Endothelial cell (in vitro differentiated cells): ENCODE measurements at places on chromosomes 1 and 21. TPM values are rescaled to one million over a fixed set of nuclear protein-coding genes. Genes with fewer than 3 reads are reported as not detected.

The PTGS2 gene
- total RNA-seq, result 22.2 TPM

DNA sequence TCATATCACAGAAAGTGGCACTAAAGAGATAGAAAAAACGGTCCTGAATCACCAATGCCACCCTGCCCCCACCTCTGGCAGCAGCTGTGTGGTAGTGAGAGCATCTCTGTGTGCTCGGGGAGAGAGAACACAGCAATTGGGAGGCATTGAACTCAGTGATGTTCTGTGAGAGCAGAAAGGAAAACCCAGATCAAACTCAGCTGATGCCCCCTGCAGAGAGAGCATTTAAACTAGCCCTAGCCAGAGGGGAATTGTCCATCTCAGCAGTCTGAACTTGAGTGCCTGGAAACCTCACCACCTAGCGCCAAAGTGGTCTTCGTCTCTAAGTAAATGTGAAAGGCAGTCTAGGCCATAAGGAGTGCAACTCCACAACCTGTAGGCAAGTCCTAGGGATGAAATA lies 21.3 kb downstream of the SLC44A5 start:
- H3K36me3 ChIP-seq, result no peaks in the 10 kb centered on the region
- no peaks in the 10 kb centered on the region for H3K27me3 ChIP-seq
- no peaks in the 10 kb centered on the region for H3K4me1 ChIP-seq
- DNase-seq, result no peak

The BTG2 gene
- 80.0 TPM for total RNA-seq

The SPOCD1 gene
- 1.5 TPM for total RNA-seq

DNA sequence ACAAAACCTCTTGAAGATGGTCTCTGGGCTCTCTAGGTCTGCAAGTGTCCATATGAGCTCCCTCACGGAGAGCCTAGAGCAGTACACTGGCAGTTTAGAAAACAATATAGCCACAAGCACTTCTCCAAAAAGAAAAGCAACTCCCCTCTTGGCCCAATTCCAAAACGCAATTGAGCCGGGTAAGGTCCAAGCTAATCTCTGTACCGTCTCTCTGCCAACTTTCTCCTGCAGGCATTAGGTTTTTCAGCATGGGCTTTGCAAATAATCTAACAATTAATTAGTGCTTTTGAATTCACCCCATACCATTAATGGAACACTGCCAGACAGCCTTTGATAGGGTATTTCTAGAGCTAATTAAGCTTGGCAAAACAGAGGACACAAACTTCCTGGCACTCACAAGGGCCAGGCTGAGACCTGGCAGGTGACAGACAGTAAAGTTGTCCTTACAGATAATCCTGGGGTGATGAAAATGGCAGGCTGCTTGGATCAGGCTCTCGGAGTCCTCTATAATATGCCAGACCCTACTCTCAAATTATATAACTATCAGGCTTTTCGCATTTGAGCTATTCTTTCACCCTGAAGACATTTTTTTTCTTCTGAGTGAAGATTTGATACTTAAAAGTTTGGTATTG lies 39.8 kb downstream of the TGFBR3 start:
- H3K4me1 ChIP-seq, result no peaks in the 10 kb centered on the region
- no peaks in the 10 kb centered on the region for H3K36me3 ChIP-seq
- no peak for DNase-seq
- H3K27ac ChIP-seq, result no peak overlapping the region
- H3K27me3 ChIP-seq, result peaks cover 1% of the 10 kb centered on the region

DNA sequence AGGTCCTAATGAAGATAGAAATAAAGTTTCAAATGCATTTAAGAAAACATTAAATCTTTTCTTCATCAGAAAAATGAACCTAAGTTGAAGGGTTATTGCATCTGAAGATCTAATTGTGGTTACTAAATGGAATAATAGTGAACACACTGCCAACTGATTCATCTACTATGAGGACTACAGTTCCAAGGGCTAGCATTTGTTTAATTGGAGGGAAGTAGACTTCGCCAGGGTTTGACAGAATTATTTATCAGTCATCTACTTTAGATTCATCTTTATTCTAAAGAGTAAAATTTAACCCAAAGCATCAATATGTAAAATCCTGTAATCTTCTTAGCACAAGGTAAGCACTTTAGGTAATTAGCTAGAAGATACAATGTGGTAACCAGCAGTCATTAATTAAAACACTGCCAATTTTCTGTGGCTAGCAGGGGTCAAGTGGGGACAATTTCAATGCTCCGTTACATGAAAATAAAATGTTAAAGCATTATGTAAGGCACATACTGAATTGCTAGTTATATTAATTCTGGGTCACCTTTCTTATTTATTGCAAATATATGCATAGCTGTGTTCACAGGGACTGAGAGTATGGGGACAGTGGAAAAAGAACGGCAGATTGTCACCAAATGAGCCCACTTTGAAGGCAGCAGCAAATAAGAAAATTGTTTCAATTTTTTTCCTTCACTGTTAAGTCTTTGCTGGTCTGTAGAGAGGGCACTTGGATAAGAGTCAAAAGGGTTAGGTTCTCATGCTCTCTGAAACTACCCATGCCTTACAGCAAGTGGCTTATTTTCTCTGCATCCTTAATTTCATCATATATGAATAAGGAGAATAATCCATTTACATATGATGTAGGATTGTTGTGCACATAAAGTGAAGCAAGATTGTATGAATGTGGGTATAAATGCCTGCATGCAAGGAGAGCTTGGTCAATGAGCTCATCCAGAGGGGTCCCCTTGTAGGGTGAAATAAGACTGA lies 416.0 kb downstream of the PCP4 start:
- peaks cover 8% of the 10 kb centered on the region for H3K36me3 ChIP-seq
- no peaks in the 10 kb centered on the region for H3K4me1 ChIP-seq
- no peak for DNase-seq
- no peak overlapping the region for H3K27ac ChIP-seq
- peaks cover 6% of the 10 kb centered on the region for H3K27me3 ChIP-seq

DNA sequence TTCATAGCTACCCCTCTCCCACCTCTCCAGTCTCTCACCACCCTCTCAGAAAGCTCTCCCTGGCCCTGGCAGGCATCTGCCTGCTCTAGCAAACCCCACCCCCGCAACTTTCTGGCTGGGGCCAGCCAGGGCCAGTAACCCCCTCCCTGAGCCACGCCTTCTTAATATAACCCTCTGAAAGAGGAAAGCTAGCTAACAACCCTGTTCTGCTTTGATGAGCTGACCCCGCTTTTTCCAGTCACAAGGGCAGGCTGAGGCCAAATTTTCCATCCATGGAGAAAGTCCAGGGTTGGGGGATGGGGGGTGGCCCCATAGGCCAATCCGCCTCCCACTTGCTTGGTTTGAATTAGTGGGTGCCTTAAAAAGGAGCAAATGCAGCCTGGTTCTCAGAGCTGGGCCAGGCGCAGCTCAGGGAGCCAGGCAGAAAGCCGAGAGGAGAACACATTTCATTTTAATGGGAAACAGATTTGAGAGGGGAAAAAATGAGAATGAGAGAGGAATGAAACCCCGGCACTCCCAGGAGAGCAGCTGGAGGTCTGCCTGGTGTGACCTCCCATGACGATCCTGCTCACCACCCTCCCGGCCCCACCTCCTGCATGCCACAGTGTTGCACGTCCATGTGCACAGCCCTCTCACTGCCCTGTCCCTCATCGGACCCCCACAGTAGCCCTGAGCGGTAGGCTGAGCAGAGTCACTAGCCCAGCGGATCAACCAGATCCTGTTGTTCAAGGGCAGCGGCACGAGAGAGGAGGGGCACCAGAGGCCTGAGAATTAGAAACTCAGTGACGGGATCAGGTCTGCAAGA lies 62.3 kb downstream of the OPTC start:
- peaks cover 3% of the 10 kb centered on the region for H3K4me1 ChIP-seq
- H3K27me3 ChIP-seq, result no peaks in the 10 kb centered on the region
- no peak for DNase-seq
- H3K36me3 ChIP-seq, result peaks cover 4% of the 10 kb centered on the region

- no peak overlapping the region for H3K27ac ChIP-seq
- no peaks in the 10 kb centered on the region for H3K27me3 ChIP-seq
- no peak for DNase-seq
- H3K36me3 ChIP-seq, result no peaks in the 10 kb centered on the region
- no peaks in the 10 kb centered on the region for H3K4me1 ChIP-seq
These were observed 15.4 kb upstream of the CYYR1 start for GRCh38 chr21:26588446-26588845.

DNA sequence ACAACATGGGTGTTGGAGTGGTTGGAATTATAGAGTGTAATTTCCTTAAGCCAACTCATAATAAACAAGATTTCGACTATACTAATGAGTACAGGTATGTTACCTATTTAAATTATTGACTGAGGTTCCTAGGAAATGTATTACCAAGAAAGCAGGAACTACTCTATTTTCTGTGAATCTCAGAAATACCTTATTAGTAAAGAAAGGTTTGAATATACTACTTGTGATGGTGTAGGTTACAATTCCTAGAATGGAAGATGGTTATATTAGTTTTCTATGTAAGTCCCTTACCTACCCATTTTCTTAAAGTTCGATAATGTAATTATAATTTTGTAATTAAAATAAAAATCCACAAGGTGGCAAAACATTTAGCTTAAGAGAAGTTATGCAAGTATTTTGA lies 29.3 kb downstream of the MORC3 start:
- no peak overlapping the region for H3K4me3 ChIP-seq
- no peak overlapping the region for H3K27ac ChIP-seq
- peaks cover 28% of the 10 kb centered on the region for H3K36me3 ChIP-seq
- DNase-seq, result no peak
- H3K27me3 ChIP-seq, result no peaks in the 10 kb centered on the region

DNA sequence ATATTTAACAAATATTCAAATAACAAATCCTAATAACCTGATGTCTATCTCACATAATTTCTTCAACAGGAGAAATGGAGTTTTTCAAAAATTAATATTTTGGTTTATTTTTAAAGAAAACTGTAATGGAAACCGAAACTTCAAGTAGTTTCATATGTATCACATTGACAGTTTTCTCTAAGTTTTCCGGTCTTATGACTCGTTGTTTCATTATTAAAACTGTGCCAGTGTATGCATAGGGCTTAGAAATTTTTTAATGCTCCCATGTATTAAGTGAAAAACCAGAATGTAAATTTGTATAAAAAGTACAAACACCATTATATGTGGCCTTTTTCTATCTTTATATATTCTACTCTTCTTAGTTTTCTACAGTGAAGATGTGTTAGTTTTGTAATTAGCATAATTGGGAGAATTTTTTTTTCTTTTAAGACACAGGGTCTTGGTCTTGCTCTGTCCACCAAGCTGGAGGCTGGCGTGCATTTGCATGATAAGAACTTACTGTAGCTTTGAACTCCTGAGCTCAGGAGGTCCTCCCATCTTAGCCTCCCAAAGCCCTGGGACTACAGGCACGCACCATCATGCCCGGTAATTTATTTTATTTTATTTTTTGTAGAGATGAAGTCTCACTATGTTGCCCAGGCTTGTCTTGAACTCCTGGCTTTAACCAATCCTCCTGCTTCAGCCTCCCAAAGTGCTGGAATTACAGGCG lies 43.9 kb upstream of the SAMSN1 start:
- no peak overlapping the region for H3K27ac ChIP-seq
- H3K27me3 ChIP-seq, result no peaks in the 10 kb centered on the region
- peaks cover 4% of the 10 kb centered on the region for H3K36me3 ChIP-seq
- no peak overlapping the region for H3K4me3 ChIP-seq
- no peak for DNase-seq

The AGRN gene
- 374 TPM for total RNA-seq

DNA sequence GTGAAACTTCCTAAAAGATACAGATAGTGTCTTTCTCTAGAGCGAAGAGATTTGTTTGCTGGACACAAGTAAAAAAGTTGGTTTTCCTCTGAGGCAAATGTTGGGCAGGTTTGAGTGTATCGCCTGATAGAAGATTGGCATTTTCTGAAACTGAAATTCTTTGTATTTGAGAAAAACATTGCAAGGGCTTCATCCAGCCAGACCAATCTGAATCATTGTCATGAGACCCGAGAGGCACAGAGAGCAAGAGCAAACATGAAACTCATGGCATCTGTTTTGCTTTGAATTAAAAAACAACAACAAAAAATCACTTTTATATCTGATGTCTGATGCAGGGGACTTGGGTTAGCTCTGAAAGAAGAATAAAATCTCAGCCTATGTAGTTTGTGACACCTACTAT lies 379.3 kb upstream of the NCAM2 start:
- no peak overlapping the region for H3K4me3 ChIP-seq
- H3K36me3 ChIP-seq, result no peaks in the 10 kb centered on the region
- no peaks in the 10 kb centered on the region for H3K4me1 ChIP-seq
- H3K27ac ChIP-seq, result no peak overlapping the region

DNA sequence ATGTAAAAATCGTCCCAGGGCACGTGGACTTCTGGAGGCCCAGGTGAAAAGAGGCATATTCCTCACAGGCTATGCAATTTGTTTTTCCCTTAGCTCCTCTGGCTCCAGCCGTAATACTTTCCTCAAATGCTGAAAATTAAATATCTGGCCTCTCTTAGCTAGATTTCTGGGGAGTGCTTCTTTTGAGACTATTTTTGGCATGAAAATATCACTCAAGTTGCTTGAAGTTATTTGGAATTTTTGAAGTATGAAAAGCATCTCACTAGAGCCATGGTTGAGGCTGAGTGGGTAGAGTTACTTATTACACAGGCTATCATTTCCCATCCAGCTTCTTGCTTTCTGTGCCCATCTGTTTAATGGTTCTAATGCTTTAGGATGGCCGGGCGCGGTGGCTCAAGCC lies 59.7 kb downstream of the MYOM3 start:
- DNase-seq, result no peak
- H3K27me3 ChIP-seq, result peaks cover 2% of the 10 kb centered on the region
- H3K4me3 ChIP-seq, result no peak overlapping the region
- H3K27ac ChIP-seq, result no peak overlapping the region
- H3K4me1 ChIP-seq, result no peaks in the 10 kb centered on the region

The LY9 gene
- total RNA-seq, result not detected

- H3K4me1 ChIP-seq, result no peaks in the 10 kb centered on the region
- H3K4me3 ChIP-seq, result no peak overlapping the region
- DNase-seq, result no peak
- no peak overlapping the region for H3K27ac ChIP-seq
These were observed 160.7 kb downstream of the LEPR start for GRCh38 chr1:65581119-65581518.

The PLA2G2D gene
- not detected for total RNA-seq

DNA sequence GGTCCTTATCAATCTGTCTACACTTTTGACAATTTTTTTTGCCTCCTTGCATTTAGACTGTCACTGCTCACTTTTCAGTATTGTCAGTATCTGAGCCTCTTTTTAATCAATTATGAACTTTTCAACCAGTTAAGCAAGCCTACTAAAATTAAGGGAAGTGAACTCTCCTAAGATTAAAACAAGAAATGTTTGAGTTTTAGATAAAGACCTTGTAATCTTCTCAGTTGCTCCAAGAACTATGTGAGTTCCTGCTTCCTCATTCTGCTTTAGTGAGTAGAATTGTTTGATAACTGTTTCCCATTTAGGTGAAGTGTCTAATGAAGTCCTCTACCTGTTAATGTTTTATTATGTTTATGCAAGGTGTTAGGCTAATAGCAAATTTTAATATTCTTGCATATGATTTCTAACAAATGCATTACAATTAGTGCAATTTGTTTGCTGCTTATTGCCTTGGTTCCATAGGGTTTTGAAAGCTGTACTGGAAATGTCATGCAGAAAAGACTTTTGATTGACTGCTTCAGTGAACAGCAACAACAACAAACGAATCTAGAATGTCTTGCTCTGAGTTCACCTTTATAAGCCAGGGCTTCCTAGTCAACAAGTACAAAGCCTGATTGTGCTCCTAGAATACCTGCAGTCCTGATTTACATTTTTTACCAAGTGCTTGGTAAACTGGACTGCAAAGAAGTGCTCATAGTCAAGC lies 40.9 kb downstream of the PLA2G4A start:
- H3K27ac ChIP-seq, result no peak overlapping the region
- no peak for DNase-seq
